Stimulated activated CD4-positive, alpha-beta T cell treated with anti-CD3 and anti-CD28 coated beads, Interleukin-12 subunit alpha, Interleukin-12 subunit beta, amount 100 ng/mL, for 48 hours (primary cell): ENCODE measurements at places on chromosomes 7 and 10.

DNA sequence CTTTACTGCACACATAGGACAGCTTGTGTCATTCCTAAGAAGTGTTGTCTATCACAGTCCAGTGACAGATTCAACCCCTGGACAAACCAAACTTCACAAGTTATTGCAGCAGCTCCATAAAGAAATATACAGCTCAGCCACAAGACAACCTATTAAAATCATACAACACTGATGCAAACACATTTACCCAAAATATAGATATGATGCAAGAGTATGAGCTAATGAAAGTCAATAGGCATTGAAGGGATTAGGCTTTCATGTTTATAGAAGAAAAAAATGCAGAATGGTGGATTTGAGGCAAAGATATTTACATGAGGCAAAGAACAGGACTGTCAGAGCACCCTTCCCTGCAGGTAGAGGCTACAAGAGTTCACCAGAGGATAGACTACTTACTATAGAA is 14.9 kb upstream of the RAPGEF5 start:
- DNase-seq = no peak

GRCh38 chr10:23474626-23475025 is 35.8 kb downstream of the OTUD1 start:
- no peak for DNase-seq

DNA sequence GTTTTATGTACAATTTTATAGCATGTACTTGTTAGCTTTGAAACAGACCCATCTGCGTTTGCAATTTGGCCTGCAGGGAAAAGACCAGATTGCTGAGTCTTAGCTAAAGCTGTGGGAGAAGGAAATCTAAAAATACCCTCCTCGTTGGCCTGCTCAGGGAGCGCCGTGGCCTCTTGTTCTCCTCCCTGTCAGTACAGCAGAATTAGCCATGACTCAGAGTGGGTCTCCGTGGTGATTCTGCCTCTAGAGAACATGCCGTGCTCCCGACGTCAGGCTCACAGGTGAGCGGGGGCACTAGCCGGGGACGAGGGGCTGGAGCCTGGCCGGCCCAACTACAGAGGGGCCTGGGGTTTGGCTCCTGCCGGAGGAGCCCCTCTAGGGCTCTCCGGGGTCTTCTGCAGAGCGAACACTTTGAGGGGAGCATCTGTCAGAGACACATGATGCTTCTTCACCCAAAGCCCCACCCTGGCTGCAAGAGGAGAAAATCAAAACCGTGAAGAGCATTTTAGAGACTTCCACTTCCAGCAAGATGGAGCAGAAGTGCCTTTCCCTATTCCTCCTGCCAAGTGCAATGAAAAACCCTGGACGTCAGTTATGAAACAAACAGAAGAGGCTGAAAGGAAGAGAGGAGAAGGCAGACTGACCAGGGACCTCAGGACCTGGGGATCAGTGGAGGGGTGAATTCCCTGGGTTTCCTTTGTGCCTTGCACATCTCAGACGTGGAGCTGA is 98.9 kb downstream of the LHPP start:
- no peak for DNase-seq

GRCh38 chr10:619710-620109 is 69.8 kb downstream of the DIP2C start:
- DNase-seq = no peak

DNA sequence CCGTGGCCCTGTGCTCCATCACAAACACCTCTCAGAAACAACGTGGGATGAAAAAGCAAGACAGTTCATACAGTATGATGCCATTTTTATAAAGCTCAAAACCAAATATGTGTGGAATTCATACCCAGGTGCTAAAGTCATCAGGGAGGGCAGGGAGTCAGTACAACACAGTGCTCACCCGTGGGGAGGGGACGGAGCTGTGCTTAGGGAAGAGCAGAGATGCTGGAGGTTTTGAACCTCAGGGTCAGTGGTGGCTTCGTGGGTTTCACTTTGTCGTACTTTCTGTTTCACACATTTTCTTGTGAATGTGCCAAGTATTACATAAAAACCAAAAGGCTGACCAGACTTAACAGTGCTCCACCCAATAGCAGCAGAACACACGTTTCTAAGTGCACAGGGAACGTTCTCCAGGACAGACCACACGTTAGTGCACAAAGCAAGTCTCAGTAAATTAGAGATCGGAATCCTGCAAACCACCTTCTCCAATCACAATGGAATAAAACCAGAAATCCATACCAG is 21.2 kb downstream of the ZMIZ2 start:
- no peak for DNase-seq

DNA sequence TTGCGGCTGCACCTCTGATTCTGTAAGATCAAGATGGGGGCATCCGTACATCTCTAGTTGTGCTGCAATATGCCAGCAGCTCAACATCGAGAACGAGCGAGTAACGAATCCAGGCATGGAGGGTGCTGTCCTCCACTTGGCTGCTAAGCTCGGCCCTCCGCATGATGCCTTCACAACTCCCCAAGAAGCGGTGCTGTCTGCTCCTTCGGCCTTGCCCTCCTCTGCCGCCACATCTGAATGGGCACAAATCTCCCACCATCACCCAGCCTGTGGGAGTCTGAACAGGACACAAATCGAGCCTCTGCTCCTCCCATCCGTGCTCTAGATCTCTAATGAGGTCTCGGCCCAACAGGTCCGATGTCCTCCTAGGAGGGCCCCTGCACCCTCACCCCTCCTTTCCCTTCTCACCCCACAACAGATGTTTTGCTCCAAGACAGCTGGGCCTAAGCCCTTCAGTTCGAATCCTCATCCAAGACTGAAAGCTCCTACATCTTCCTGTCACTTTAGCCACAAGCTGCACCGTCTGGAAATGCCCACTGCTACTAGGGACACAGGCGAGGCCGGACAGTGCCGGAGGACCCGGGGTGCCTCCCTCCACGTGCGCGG is 86.7 kb downstream of the ZNF33B start:
- DNase-seq = no peak

DNA sequence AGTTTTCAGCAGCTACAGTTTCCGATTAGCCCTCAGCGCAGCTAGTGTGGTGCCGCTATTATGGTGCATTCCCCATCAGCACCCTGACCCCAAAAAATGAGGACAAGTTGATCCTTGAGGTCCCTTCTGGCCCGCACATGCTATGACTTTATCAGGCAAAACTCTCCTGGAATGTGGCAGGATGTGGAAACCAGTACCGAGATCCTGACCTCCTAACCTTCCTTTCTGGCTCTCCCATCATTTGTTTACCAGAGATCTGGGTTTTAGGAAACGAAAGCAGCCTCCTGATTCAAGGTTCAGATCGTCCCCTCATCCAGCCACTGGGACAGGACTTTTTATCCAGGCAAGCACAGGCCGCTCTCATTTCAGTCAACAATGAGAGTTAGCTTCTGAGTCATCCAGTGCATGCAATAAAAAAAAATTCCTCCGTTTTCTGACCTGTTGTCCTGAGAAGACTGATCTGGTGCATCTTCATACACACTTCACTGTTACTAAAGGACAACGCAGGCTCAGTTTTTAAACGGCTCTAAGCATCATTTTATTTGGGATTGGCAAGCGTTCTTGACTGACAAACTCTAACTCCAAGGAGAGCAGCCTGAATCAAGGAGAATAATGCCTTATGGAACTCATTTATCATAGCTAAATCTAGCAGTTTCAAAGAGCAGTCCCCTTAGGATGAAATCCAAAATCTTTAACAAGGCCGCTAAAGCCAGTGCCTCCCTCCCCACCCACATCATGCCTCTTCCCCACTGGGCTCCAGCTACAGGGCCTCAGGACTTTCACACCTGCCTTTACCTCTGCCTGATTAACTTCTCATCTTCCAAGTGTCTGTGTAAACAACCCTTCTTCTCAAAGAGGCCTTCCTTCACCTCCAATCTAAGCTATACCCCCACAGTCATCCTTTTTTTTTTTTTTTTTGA is 17.1 kb downstream of the PDLIM1 start:
- DNase-seq = no peak

GRCh38 chr10:788796-789748 is 99.6 kb upstream of the DIP2C start:
- peak; percentile 10 for DNase-seq

DNA sequence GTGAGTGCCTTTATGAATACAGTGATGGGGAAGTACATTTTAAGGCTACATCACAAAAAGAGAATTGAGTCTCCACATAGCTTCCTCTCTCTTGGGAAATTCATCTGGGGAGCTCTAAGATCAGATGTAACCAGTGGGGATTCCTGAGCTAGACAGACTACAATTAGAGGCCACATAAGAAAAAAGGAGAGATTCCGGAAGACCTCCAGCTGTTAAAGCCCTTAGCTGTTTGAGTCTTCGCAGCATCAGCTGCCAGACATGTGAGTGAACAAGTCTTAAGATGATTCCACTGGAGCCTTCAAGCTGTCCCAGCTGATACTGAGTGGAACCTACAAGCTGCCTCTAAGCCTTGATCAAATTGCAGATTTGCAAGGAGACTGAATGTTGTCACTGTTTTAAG is 448.5 kb downstream of the NXPH1 start:
- DNase-seq = no peak

DNA sequence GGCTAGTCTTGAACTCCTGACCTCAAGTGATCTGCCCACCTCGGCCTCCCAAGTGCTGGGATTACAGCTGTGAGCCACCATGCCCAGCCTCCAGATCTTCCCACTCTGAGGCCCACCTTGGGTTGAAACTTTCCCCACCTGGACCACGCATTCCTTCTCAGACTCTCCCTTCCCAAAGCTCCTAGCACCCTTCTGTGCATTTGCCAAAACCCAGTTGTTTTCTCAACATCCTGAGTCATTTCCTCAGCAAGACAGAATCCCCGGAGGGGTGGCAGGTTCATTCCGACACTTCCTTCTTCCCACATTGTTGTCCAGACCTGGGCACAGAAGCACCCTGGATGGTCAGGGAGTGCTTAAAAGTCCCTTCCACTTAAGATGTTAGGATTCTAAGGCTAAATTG is 28.9 kb downstream of the BAG3 start:
- DNase-seq = no peak

DNA sequence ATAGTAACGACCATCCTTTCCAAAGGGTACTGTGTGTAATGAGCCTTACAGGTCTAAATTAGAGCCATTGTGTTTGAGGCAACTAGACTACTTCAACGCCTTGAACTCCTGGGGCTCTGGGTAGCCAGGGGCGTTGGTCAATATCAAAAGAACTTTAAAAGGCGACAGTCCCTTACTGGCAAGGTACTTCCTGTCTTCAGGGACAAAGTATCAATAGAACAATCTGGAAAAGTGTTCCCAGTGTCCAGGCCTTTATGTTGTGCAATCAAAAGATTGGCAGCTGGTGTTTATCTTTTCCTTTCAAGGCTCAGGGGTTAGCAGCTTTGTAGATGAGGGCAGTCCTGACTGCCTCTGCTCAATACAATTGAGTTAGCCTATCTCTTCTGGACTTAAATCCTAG is 284.3 kb downstream of the PARD3 start:
- no peak for DNase-seq

DNA sequence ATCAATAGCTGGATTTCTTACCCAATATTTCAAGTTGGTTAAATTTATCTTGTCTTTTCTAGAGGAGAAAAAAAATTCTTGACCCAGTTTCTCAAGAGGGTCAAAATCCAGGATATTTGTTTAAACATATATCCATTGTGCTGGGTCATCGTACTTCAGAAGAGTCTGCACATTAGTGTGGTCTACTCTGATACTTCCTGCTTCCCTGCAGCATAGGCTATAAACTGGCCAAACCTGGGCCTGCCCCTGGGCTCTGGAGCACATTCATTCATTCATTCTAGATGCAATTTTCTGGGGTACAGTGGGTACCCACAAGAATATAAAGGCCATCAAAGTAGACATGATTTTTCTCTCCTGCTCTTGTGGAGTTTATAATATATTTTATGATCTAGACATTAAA is 142.1 kb upstream of the WNT16 start:
- no peak for DNase-seq

DNA sequence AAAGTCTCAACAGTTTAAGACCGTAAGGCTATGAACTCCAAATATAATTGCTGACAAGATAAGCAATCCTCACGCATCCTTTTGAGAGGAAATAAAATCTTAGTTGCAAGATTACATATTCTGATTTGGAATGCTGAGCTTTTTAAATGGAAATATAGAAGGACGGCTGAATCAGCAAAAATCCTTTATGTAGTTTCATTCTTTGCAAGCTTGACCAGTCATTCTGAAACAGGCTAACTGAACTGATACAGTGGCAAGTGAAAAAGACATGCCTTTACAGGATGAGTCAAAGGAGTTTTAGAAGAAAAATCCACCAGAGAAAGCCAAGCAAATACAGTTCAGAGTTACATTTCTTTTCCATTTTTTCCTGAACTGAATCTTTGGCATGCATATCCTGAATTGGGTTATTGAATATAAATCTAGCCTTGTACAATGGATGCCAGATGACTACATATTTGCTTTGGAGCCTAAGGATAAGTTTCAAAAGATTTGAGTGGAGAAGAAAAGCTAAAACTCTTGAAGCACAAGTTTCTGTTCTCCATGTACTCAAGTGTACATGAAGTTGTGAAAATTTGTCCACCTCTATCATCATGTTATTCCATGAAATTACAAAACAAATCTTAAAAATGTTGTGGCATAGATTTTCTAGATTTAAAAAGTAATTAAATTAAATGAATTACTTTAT is 4.4 kb downstream of the VIM start:
- DNase-seq = no peak

DNA sequence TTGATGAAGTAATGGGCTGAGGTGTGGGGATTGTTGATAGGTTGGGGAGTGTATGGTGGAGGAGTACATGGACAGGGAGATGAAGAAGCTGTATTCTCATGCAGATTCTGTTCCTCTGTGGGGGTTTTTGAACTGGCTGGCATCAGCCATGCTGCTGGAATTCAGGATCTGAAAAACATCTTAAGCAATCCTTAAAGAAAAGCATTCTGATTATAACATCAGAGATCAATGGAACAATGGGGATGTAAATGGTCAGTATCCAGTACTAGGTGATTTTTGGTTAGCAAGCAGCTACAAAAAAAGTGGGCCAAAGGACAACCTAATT is 247.5 kb upstream of the GALNT17 start:
- no peak for DNase-seq

- no peak for DNase-seq
Observed at GRCh38 chr10:123458933-123459332, 207.2 kb upstream of the GPR26 start.

- peak; percentile 20 for DNase-seq
Observed at GRCh38 chr10:23158370-23158769, 33.7 kb upstream of the PTF1A start.

GRCh38 chr7:27123477-27124053 is 7.0 kb downstream of the HOXA4 start:
- DNase-seq = no peak
